ENCODE measurements at places on chromosomes 13 and 19.

GRCh38 chr19:19280561-19280960 is 7.5 kb upstream of the TM6SF2 start:
- no peak for DNase-seq

- no peak for DNase-seq
These were observed 71.8 kb upstream of the PABPC3 start for GRCh38 chr13:25024175-25024574.

- DNase-seq = no peak
These were observed 67.8 kb upstream of the IPO5 start for GRCh38 chr13:97885641-97886040.

GRCh38 chr13:50712881-50713280 is 130.6 kb downstream of the DLEU7 start:
- DNase-seq = no peak

DNA sequence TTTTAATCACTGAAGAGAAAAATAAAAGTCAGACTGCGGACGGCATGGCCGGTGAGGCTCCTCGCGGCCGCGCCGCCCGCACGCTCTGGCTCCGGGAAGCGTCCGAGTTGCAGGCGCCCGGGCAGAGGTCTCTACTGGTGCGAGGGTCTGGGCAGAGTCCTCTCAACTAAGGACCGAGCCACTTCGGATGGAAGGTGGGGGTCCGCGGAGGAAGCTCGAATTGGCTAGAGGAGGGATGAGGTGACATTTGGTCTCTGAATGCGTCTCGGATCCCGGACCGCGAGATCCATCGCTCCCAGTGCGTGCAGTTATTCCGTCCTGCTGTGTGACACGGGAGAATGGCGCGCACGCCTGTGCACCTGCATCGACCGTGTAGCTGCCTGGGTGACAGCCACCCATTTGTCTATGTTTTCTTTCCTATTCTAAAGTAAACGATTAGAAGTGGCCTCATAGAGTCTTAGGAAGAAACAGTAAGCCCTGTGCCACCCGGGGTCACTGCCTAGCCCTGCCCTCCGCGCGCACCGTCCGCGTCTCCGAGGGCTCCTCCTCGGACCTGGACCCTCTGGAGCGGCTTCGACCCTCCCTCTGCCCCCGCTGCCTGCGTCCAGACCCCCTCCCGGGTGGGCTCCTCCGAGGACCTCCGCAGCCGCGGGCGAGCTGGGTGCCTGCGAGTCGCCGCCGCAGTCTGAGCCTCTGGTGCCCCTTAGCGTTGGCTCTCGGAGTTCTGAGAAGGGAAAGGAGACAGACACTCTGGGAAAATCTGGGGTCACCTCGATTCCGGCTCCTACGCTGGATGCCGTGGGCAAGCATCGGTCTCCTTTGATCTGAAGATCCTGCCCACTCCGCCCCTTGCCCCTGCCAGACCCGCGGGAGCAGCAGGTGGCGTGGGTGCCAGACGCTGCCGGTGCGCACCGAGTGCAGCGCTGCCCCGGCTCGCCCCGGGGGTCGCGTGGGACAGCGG is 347.4 kb downstream of the LIG4 start:
- DNase-seq = peak; percentile 67

DNA sequence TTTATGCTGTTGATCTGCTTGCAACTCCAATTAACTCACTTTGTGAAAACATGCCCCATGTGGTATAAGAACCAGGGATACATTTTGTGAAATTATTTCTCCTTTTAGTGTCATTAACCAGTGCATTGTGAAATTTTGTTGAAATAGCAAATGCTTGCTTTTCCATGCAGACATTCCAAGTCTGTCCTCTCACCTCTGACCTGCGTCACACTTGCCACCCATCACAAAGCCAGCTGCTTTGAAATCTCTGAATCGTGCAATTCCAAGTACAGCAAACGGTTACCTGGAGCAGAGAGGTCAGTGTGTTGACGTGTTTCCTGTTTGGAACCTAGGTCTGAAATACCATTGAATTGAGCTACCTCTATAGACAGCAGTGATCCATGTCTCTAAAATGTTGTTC is 4.9 kb upstream of the SLC25A15 start:
- DNase-seq = no peak

DNA sequence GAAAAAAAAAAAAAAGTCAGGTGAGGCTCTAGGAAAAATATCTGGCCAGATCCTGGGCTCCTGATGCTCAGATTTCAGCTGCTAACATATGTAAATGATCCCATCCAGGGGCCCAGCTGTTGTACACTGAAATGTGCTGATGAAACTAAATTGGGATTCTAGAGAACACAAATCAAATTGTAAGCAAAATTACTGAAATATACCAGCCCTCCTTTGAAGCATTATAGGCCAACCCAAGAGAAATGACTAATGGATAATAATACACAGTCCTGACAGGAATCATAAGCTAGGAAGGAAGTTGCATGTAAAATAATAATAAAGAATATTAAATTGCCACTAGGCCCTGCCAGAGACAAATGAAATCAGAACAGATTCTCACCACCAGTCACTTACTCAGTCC is 17.8 kb downstream of the KCTD12 start:
- DNase-seq = no peak

DNA sequence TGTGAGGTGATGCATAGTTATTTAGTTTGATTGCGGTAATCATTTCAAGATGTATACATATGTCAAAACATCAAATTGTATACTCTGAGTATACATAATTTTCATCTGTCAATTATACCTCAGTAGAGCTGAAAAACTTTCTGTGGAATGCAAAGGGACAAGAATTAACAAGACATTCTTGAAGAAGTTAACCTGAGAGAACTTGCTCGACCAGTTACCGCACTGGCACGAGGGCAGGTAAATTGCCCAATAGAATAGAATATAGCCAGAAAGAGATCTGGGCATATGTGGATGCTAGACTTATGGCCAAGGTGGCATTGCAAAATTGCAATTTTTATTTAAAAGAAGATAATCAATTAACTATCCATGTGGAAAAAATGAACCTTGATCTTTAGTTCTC is 42.3 kb upstream of the GJB6 start:
- DNase-seq = no peak

- DNase-seq = no peak
These were observed 540.6 kb upstream of the MIR17HG start for GRCh38 chr13:90806892-90807291.

DNA sequence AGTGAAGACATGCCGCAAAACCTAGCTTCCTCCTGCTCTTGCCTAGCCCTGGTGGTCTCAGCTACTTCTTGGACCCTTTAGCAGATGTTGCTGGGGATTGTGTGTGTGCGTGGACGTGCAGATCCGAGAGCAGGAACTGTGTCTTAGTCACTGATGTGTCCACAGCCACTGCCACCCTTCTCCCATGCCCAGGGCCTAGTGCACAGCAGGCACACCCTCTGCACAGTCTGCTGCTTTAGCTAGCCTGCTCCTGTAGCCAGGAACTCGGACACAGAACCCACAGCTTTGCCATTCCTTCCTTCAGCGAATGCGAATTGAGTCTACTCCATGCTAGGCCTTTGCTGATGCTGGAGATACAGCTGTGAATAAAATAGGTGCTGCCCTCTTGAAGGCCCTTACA is 2.3 kb downstream of the CLPTM1 start:
- DNase-seq = no peak

GRCh38 chr13:65301506-65301905 is 1928.6 kb downstream of the PCDH9 start:
- no peak for DNase-seq

GRCh38 chr13:23432626-23433025 is 876 bp downstream of the SACS start:
- no peak for DNase-seq

DNA sequence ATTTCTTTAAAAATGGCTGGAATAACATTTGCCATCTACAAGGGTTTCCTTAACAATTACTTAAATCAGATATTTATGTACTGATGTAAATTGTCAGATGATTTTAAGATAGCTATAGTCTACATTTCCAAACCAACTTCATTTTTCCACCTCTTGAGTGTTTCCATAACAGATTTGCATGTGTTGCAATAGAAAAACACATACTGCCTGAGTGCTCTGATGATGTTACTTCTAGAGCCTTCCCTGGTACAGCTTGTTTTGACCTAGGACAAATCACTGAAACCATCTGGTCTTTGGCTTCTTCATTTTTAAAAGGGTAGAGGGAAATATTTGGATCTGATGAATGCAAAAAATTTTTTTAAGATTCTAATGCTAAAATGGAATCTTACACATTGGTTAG is 245.9 kb downstream of the PCDH9 start:
- no peak for DNase-seq

GRCh38 chr19:56637976-56638555 is 4.9 kb upstream of the SMIM17 start:
- DNase-seq = peak; percentile 70

GRCh38 chr13:88592105-88592504 is 920.9 kb downstream of the SLITRK5 start:
- no peak for DNase-seq

DNA sequence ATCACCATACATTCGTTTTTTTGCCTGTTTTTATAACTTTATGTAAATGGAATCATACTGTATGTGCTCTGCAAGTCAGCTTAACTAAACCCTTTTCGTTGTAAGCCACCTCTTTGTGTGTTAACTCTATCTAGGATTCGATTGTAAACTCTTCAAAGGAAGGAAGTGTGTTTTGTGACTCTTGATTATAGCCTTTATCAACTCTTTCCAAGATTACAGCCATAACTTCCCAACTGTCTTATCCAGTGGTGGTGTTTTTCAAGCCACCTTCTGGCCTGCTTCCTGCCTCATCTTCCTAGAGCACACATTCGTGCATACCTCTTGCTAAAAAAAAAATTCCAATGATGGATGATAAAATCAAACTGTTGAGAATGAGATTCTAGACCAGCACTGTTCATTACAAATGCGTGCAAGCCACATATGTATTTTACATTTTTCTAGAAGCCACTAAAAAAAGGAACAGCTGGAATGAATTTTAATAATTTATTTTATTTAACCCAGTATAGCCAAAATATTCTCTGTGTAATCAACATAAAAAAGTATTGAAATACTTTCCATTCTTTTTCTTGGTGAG is 12.0 kb upstream of the FBXL3 start:
- no peak for DNase-seq

GRCh38 chr13:106532111-106532929 is 3.1 kb downstream of the EFNB2 start:
- peak; percentile 18 for DNase-seq

- peak; percentile 55 for DNase-seq
These were observed 926 bp downstream of the PRR12 start for GRCh38 chr19:49591731-49592485.

GRCh38 chr19:30817965-30818567 is 445.9 kb downstream of the ZNF536 start:
- DNase-seq = no peak

GRCh38 chr19:6963937-6964336 is 57.3 kb downstream of the MBD3L2B start:
- DNase-seq = no peak

All from ACHN (cell line).